ENCODE measurements at places on chromosomes 16 and 17.

GRCh38 chr17:31486351-31487062, 95.0 kb downstream of the RAB11FIP4 start:
- DNase-seq: no peak

DNA sequence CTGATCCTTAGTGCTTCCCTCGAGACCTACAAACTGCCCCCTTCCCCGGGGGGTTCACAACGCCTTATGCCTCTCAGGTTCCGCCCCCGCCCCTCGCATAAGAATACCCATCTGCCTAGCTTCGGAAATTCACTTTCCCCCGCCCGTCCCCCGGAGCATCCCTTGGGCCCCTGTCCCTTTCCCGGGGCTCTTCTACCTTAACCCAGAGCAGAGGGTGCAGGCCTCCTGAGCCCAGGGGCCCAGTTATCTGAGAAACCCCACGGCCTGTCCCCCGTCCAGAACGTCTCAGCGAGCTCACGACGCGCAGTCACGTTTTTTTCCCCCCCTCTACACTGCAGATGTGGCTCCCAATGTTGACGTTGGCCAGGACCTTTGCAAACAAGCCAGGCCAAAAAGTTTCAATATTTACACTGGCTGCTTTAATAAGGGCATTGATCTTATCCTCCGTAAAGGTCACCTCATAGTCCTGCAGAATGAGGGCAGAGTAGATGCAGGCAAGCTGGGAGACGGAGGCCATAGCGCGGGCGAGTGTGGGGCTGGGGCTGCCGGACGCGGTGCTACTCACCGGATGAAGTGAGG, 1.4 kb upstream of the NBR1 start:
- no peak for DNase-seq

DNA sequence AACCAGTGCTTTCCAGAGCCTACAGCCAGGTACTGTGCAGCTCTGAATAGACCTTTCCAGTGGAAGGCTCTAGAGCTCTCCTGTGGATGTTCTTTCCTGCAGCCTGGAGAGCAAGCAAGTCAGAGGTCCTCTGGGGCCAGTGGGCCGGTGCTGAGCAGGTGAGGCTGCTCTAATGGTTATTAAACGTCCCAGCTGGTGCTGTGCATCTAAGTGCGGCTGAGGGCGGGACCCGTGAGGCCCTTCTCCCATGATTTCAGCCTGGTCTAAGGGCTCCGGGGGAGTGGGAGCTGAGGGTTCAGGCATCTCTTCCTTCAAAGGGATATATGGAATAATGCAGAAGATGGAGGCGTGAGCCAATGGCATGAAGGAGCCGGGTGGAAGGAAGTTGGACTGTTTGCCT, 83.7 kb upstream of the SDK2 start:
- no peak for DNase-seq

DNA sequence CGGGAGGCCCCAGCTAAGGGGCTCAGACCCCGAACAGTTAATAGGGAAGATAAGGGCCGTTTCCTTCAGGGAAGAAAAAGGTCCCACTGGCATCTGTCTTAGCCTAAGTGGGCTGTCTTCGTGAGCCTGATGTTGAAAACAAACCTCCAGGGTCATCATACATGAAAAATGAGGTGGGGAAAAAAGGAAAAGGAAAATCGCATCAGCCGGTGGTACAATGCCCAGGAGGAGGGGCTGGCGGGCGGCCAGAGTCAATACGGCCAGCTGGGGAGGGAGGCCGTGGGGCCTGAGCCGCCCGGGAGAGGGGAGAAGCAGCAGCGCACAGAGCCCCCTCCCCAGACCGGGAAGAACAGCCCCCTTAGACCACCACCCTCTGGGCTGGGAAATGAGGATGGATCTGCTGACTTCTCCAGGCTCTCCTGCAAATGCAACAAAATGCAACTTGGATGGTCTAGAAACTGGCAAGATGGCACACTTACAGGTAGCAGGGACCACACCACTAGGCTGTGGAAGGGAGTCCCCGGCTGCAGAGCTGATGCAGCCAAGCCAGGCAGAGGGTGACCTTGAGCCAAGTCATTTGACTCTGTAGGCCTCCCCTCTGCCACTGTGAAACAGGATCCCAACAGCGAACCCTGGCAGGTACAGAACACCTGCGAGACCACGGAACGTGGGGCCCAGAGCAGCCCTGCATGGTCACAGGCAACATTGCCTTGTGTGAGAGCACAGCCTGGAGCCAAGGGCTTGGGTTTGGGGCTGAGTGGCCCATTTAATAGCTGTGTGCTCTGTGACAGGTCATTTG, 448.5 kb downstream of the SOX9 start:
- DNase-seq: no peak

DNA sequence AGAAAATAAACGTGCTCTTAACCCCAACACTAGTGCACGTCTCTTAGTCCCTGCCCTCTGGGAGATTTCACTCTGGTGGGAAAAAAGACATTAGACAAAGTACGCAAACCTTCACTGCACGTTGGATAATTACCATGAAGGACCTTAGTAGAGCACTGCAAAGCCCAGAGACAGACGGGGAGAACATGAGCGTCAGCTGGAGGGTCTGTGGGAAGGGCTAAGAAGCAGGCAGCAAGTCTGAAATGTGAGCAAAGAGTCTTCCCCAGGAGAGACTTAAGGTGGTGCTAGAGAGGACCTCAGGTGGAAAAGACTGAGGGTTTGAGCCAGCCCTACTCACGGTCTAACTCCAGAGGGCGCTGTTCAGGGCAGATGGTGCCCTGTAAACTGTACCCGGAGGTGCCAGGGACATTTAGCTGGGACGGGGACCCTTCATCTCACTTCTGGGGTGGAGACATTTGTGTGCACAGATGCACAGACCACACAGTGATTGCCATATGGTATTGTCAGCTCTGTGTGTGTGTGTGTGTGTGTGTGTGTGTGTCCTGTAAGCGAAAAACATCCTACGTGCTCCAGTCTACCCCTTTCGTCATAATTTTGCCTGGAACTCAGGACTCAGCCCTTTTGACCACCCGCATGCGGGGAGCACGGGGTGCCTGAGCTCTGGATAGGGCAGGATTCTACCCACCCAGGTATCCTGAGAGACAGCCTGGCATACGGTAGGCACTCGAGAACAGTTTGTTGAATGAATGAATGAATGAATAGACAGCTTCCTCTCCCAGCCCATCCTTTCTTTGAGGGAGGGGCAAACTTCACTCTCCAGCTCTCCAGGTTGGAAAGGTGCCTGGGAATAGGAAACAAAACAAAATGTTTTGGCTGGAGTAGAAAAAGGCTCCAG, 10.1 kb upstream of the STAC2 start:
- no peak for DNase-seq

GRCh38 chr16:85716680-85717038, 27.9 kb upstream of the GINS2 start:
- no peak for DNase-seq

- no peak for DNase-seq
Measured at GRCh38 chr17:48388955-48389743, 40.9 kb downstream of the SKAP1 start.

DNA sequence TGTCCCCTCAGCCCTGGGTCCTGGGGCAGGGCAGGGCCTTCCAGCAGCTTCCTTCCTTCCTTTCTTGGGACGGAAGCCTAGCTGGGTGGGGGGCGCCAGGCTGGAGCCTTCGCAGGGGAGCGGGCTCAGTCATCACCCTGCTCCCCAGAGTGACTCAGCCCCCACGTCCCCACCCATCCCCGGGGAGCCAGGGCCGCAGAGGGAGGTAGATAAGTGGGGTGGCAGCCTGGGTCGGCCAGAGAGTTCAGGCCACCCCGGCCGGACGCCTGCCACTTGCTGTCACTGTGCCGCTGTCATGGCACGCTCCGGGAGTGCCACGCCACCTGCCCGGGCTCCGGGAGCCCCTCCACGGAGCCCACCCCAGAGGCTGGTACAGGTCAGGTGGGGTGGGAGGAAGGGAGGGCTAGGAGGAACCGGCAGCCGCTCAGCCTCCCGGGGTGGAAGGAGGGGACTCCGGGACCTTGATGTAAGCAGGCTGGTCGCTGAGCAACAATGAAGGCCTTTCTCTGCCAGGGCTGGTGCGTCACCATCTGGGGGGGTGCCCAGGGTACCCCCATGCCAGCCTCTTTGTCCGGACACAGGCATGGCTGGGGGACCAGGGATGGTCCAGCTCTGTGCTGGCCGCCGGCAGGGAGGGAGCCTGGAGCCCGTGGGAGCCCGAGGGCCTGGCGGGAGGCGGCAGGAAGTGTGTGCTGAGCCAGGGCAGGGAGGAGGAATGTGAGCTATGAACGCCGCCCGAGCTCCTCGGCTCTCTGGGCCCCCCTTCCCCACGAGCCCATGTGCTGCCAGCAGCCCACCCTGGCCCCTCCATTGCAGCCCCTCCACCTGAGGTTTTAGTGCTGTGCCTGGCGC, 6.6 kb downstream of the NHERF2 start:
- DNase-seq: no peak

GRCh38 chr16:200388-200787, 20.1 kb downstream of the HBQ1 start:
- no peak for DNase-seq

DNA sequence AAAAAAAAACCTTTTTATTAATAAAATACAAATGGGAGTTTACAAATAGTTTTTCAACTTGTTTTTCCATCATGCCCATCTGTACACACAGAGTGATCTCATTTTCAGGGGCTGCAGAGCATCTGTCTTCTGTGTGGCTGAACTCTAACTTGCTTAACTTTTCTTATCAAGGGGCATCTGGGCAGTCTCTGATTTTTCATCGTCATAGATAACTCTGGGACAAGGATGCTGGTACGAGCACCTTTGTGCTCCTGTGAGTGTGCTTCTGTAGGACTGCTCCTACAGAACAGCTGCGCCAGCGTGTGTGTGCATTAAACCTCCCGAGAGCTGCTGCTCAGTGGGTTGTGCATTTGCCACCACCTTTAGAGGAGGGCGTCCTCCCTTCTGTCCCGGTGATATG, 34.6 kb upstream of the TAC4 start:
- DNase-seq: no peak

DNA sequence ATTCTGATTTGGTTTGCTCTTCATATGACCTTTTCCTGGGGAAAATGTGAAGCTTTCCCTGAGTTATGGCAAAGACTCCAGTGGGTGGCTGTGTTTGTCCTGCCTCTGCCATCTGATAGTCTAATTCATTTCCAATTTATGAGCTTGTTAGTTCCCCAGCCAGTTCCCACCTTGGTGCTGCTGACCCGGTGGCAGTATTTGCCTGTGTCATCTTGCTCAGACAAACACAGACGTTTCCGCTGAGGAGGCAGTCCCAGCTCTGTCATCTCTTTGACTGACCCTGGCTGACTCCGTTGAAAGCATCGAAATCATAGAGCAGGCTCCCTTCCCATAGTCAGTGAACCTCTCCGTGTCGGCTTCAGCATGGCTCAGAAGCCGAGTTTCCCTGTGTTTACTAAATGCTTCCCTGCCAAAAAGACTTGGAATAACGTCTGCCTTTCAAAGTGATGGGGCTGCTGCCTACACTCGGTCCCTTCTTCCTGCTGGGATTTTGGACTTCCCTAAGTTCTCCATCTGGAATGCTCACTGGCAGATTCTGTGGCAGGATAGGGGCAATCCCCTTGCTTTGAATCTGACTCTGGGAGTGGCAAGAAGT, 538.3 kb downstream of the NPIPA7 start:
- DNase-seq: no peak

- DNase-seq: no peak
Measured at GRCh38 chr17:46782250-46782953, 36.1 kb downstream of the WNT3 start.

GRCh38 chr17:17719966-17720543, 38.8 kb downstream of the RAI1 start:
- no peak for DNase-seq

- DNase-seq: no peak
Measured at GRCh38 chr17:18920911-18921441, 31.0 kb upstream of the SLC5A10 start.

DNA sequence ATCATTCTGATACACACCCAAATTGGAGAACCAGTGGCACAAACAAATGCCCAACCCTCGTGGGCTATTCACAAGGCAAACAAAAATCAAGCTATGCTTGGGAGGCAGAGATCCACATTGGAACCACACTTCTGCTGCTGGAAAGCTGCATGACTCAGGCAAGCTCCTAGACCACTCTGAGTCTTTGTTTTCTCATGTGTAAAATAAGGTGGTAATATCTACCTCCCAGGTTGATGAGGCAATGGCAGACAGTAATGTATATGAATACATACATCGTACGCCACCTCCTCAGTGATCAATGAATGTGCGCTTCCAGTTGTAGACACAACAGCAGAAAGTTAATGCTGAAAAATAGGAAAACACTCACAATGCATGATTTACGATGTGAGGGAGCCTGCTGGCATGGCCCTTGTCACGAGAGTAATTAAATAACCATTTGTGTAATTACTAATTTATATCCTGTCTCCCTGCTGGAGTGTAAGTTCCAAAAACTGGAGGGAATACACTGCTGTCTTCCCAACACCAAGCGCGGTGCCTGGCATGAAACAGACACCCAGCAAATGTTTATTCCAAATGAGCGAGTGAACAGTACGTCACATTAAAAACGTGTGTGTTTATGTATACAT, 69.9 kb upstream of the HSBP1 start:
- no peak for DNase-seq

GRCh38 chr16:89242795-89243200, 25.3 kb downstream of the ZNF778 start:
- no peak for DNase-seq

- DNase-seq: no peak
Measured at GRCh38 chr16:67372664-67373063, 20.6 kb downstream of the TPPP3 start.

GRCh38 chr17:51995797-51996403, 162.6 kb downstream of the CA10 start:
- DNase-seq: no peak

DNA sequence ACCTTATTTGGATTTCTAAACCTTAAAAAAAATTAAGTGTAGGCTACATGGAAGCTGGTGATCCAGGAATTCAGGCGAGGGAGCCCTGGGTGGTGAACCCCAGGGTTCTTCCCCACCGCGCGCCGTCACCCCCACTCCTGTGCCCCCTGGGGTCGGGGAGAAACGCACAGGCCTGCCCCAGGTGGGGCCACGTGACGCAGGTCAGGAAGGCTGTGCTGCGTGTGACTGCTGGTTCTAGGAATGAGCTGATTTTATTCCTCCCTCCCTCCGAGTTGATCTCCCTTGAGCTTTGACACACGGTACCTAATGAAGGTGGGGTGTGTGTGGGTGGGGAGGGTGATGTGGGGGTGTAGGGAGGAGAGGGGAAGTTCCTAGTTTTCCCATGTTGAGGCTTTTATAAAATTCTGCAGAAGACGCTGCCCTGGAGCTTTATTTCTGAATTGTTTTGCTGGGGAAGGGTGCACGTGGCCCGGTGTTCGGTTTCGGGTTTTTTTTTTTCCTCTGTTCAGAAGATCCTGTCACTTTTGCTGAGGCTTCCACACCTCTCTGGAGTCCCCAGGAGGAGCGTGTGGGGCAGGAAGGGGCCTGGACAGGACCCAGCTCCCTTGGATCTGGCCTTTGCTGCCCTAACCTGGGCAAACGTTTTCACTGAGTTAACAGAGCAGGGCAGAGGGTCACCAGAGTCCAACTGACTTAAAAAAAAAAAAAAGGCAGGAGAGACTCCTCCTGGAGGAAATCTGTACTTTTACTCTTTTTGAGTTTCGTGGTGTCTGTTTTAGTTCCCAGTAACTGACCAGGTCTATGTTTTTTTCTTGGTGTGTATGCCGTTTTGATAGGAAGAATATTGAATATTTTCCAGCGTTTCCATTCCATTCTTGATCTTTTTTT, 55.8 kb upstream of the GSE1 start:
- DNase-seq: peak; percentile 39

- no peak for DNase-seq
Measured at GRCh38 chr17:6075845-6076244, 5.7 kb downstream of the WSCD1 start.

All from effector CD8-positive, alpha-beta T cell (primary cell).